ENCODE measurements at places on chromosomes 11 and 22.

DNA sequence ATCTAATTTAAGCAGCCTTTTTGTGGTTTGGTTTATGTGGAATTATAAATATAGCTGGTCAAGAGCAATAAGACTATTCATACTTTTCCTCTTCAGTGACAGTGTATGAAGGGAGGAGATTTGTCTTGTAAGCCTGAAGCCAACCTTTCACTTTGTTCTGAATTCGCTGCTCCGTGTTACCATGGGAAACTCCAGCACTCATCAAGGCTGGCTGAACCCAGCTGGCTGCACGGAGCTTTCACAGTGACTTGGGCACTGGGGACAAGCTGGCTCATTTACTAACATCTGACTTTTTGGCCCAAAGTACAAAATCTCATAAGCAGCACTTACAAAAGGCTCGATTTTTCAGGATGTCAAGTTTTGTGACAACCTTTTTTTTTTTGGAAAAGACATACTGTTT is 120.4 kb upstream of the GRIA4 start:
- H3K27ac ChIP-seq: no peak overlapping the region
- H3K4me3 ChIP-seq: no peak overlapping the region
- no peaks in the 10 kb centered on the region for H3K27me3 ChIP-seq
- H3K36me3 ChIP-seq: no peaks in the 10 kb centered on the region

DNA sequence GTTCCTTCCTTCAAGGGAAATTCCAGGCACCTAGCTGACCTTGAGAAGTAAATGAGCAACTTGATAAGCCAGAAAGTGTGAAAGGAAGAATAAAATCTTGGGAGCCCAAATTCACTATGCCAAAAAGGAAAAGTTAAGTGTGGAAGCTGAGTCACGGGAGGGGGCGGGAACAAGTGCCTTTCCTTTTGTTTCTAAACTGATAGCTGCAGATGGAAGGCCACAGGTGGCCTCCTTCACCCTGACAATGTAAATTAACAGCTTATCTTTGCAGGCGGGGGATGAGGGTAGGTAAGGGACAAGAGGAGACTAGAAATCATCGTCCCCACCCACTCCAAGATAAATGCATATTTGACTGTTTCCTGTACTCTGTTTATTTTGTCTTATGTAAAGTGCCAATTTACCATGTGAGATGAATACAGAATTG is 36.4 kb upstream of the TREH start:
- DNase-seq: no peak
- no peaks in the 10 kb centered on the region for H3K27me3 ChIP-seq
- H3K36me3 ChIP-seq: no peaks in the 10 kb centered on the region
- H3K27ac ChIP-seq: no peak overlapping the region
- H3K4me1 ChIP-seq: no peaks in the 10 kb centered on the region
- H3K4me3 ChIP-seq: no peak overlapping the region

- no peaks in the 10 kb centered on the region for H3K36me3 ChIP-seq
- peaks cover 29% of the 10 kb centered on the region for H3K4me1 ChIP-seq
- H3K27me3 ChIP-seq: no peaks in the 10 kb centered on the region
- peak overlapping the region; percentile 97 for H3K27ac ChIP-seq
- peak; percentile 100 for DNase-seq
- H3K4me3 ChIP-seq: peak overlapping the region; percentile 54
These were observed 271 bp downstream of the FKBP2 start for GRCh38 chr11:64241241-64241490.

DNA sequence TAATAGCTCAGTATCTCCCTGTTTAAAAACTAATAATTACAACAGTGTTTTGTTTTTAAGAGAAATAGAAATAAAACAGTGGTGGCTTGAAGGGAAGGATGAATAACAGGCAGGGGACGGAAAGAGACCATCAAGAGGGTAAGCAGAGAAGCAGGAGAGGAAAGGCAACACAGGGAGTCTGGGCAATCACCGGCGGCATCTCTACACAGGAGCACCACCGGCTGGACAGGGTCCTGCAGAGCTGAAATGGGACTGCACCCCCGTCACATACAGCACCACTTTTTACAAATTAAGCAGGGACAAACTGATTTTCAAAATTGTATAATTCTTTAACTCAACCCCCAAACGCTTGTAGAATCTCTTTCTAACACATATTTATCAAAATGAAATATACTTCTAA is 18.4 kb downstream of the PHF21A start:
- H3K36me3 ChIP-seq: no peaks in the 10 kb centered on the region
- DNase-seq: no peak
- peaks cover 14% of the 10 kb centered on the region for H3K4me1 ChIP-seq
- H3K27me3 ChIP-seq: no peaks in the 10 kb centered on the region

- no peak overlapping the region for H3K27ac ChIP-seq
- no peak for DNase-seq
- H3K4me1 ChIP-seq: no peaks in the 10 kb centered on the region
- no peak overlapping the region for H3K4me3 ChIP-seq
- no peaks in the 10 kb centered on the region for H3K27me3 ChIP-seq
These were observed 882 bp downstream of the FREY1 start for GRCh38 chr11:45906096-45906682.

DNA sequence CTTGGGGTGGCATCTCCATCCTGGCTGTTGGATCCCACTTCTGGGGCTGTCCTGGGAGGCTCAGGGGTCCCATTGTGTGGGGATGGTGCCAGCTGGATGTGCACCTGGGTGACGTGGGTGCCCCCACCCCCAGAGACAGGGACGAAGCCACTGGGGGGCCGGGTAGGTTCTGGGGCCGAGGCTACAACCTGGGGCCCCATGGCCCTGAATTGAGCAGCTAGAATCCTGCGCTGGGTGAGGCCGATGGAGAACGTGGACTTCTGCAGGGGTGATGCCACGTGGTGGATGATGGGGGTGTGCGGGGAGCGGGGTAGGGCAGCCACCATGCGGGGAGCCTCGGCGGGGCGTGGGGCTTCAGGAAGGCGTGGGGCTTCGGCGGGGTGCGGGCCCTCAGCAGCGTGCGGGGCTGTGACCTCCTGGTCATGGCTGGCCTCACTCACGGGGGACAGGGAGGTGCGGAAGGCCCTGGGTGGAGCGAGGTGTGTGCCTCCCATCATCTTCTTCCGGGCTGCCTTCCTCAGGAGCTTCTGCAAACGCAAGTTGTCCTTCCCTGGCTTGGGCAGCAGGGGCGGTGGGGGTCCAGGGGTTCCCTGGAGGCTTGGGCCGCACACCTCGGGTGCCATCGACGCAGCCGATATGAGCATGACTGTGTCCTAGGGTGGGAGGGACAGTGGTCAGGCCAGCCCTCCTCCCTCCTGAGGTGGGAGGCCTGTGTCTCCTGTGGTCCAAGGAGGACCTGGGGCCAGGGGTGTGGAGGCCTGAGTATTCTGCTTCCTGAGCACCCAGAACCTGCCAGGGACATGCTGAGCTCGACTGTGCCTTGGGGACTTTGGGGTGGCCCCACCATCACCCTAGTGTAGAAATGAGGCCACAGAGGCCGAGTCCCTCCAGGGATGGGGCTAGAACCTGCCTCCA is 1.5 kb downstream of the PRR33 start:
- no peak overlapping the region for H3K27ac ChIP-seq
- no peak for DNase-seq
- no peaks in the 10 kb centered on the region for H3K36me3 ChIP-seq
- peaks cover 6% of the 10 kb centered on the region for H3K4me1 ChIP-seq
- H3K4me3 ChIP-seq: no peak overlapping the region

- no peaks in the 10 kb centered on the region for H3K27me3 ChIP-seq
- H3K27ac ChIP-seq: peak overlapping the region; percentile 92
- no peaks in the 10 kb centered on the region for H3K36me3 ChIP-seq
- DNase-seq: no peak
These were observed 50.9 kb upstream of the CDON start for GRCh38 chr11:126113515-126113957.

GRCh38 chr11:69094111-69094914 is 45.6 kb downstream of the TPCN2 start:
- H3K36me3 ChIP-seq: peaks cover 5% of the 10 kb centered on the region
- DNase-seq: no peak
- H3K27ac ChIP-seq: no peak overlapping the region

DNA sequence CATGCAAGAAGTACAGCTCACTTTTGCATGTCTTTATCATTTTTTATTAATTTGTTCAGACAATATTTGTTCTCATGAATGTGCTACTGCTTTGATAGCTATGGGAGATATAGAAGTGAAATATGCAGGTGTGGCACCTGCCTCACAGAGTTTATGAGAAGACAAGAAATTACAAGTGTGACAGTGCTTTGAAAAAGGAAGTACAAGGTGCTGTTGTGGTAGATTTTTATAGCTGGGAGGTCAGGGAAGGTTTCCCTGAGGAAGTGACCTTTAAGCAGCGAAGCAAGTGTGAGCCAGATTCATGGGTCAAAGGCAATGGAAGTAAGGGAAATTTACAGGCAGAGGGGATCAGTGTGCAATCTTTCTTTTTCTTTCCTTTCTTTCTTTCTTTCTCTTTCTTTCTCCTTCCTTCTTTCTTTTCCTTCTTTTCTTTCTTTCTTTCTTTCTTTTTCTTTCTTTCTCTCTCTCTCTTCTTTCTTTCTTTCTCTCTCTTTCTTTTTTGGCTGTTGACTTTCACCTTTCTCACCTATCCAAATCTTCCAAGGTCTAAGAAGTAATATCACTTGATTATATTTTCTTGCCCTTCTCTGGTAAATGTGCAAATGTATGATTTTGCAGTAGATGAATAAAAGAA is 6.4 kb upstream of the BMAL1 start:
- no peaks in the 10 kb centered on the region for H3K4me1 ChIP-seq
- no peaks in the 10 kb centered on the region for H3K27me3 ChIP-seq
- no peak for DNase-seq
- no peak overlapping the region for H3K27ac ChIP-seq
- no peaks in the 10 kb centered on the region for H3K36me3 ChIP-seq
